C1 segment of cervical spinal cord (tissue), 14 donors: ENCODE measurements at places on chromosomes 1 and 21.

DNA sequence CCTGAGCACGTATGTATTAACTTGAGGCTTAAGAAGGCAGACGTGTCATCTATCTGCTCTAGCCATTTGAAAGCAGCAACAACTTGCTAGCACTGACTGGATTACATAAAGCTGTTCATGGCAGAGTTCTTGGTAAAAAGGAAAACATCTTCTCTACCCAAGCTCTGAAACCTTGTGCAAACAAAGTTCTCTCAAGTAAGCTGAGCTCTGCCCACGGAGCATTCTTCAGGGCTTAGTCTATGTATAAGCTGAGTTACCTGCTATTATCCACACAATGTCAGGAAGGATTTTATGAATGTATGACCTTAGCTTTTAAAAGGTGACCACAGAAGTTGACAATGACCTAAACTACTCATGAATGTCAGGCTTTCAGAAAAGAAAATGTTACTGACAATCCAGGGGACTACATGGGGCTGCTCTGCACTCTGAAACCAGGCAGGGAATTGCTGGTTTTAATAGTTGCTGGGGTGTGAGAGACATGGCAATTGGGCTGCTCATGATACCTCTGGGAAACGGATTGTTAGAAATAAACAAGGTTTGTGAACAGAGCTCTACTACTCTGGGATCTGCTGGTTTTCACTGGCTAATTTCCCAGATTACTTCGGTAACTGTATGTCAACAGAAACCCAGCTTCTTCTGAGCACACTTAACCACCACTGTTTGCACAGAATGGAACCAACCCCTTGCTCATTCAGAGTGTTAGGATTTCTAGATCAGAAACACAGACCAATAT, 29.6 kb upstream of the CCN1 start:
- no peak for DNase-seq

DNA sequence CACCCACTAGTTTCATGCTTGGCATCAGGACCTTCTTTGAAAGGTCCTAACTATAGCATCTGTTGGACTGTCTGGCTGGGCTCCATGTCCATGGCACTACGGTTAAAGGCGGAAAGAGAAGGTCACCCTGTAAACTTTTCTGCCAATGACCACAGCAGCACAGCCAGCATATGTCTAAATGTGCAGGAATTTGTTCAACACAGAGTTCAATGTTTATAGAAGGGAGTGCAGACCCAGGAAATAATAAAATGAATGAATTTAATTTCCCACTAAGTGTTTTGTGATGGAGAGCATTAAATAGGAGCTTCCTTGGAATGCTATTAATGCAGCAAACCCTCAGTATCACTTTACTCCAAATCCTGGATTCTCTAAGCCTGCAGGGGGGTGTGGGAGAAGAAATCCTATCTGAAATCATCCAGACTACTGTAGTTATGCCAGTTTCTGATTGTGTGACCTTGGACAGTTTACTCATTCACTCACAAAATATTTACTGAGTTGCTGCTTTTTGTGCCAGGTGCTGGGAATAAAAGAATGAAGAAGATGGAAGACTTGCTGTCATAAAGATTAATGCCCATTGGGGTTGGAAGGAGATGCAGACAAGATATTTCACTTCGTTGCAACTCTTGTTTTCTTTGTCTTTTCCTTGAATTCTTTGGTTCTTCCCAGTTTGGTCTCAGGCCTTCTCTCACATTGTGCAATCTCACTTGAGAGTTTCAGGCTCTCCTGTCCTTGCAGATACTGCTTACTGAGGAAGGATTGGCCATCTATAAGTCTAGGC, 195.0 kb downstream of the ROR1 start:
- DNase-seq: no peak

GRCh38 chr1:203630697-203631096, 4.1 kb downstream of the ATP2B4 start:
- DNase-seq: no peak

DNA sequence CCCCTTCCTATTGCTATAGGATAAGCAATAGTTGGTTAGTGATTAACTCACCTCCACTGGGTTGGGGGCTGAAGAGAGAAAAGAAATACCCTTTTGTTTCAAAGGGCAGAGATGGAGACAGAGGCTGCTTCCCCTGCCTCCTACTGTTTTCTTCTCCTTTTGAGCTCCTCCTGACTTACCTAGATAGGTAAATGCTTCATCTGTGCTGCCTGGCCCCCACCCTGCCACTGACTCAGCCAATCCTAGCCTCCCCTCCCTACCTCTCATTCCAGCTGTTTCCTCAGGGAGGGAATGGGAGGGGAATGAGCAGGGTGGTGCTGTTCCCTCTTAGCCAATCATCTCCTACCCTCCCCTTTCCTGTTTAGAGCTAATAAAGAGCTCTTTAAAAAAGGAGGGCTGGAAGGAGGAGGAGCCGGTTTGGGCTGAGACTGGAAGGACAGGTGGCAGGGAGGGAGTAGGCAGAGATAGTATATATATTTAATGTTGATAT, at the start of gene C1orf116:
C1orf116 (minus strand) TSS at position 229 of the 490 bp plus-strand sequence. CDS start 5,158 bp downstream, outside the sequence.
- DNase-seq: no peak

DNA sequence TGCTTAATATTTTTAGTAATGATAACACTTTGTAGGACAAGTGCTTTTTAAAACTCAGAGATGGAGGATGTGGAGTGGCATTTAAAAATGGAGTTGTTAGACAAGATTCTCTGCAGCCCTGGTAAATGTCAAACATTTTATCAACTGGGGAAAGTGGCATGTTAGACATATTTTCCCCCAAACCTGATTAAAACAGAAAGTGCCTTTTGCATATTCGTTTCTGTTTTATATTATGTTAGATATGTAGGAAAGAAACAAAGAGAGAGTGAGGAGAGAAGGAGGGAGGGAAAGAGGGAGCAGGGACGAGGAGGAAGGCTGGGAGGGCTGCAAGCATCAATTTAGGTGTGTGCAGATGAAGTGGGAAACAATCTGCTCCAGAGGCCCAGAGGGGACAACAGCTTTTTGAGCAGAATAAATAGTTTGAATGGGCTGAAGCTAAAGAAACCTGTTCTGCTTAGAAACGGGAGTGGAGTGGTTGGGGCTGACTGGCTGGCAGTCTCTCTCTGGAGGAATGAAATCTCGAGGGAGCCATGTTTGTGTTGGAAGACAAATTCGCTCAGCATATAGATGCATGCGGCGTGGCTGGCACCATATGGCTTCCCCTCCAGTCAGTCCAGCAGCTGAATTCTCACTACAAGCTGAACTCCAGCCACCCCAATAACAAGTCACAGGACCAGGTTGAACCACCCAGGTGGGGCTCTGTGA, 502.2 kb downstream of the AJAP1 start:
- no peak for DNase-seq

DNA sequence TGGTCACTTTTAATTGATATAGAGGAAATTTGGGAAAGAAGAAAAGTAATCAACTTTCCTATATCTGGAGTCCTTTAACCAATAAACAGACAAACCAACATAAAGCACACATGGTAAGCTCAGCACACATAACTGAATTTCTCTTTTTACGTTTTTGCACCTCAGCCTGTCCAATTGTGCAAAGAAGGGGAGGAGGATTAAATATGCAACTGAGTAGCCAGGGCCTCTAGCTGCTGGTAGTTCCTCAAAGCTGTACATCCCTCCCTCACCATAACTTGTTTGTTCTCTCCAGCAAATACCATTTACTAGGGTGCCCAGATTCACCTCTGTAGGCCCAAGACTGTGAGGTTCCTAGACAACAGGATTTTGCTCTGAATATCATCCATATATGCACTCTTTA, 25.4 kb downstream of the ST6GALNAC5 start:
- no peak for DNase-seq

DNA sequence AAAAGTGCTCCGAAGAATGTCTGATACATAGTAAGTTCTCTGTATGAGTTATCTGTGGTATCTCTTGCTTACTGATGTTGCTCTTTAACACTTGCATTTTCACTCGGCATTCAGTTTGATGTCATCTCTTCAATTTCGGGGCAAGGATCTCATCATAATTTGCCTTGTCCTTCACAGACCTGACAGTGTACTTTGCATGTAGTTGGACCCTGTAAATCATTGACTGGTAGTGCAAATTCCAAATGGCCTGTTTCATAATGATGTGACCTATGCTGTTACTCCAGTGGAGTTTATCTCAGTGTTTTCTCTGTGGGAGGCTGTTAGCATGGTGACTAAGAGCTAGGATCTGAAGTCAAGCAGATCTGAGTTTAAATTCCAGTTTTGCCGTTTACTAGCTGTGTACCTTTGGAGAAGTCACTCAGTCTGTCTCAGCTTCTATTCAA, 34.2 kb upstream of the ABCD3 start:
- no peak for DNase-seq

- DNase-seq: no peak
Measured at GRCh38 chr1:233361876-233362275, 34.4 kb downstream of the MAP3K21 start.

GRCh38 chr1:220732621-220733020, 15.5 kb upstream of the MTARC2 start:
- no peak for DNase-seq

DNA sequence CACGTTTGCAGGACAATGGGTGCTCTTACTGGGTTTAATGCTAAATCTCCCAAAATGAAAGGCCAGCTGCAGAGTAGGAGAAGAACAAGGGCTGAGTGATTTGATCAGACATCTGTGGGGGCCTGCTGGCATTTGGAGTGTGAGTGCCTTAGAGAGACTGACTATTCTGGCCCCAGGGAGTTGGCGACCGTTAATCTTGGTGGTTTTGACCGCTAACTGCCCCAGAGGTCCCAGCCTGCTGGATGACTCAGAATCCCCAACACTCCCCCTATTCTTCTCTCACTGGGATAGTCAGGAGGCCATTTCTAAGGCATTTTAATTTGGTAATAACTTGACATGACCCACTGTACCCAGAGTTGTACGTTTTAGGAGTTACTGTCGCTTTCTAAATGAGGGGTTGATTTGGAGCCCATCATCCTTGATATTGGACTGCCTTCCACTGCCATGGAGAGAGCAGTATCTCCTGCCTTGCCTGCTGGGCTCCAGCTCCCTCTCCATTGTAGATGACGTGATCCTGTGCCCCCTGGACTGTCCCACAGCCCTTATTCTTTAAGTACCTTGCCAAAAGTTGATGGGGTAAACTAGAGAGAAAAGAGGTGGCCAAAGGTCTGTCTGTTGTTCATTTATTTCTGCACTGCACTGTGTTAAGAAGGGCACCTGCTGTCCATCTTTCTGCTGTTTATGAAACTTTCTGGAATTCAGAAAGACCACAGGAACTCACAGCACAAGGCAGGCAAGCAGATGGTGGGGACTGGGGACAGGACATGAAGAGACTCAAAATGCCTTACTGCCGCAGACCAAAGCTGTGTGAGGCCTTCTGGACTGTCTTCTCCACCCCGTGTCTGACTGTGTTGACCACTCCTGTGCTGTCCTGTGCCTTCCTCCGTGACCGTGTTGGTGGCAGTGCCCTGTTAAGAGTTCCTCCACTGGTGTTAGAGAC, 98.2 kb upstream of the ARTN start:
- no peak for DNase-seq

DNA sequence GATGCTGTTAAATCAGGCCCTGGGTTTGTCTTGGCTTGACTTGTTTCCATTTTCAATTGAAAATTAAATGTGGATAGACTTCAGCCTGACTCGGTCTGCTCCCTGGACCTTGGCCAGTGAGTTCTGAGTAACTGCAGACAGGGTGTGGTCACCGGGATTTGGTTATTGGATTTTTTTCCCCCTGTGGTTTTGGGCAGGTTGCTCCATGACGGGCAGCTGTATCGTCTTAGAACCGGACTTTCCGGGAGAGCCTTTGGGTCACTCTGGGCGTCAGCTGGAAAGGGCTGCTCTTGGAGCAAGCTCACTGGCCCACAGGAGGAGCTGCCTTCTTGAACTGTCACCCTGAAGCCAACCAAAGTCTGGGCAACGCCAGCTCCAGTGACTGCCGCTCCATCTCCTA, 75.0 kb downstream of the CLIC6 start:
- no peak for DNase-seq

DNA sequence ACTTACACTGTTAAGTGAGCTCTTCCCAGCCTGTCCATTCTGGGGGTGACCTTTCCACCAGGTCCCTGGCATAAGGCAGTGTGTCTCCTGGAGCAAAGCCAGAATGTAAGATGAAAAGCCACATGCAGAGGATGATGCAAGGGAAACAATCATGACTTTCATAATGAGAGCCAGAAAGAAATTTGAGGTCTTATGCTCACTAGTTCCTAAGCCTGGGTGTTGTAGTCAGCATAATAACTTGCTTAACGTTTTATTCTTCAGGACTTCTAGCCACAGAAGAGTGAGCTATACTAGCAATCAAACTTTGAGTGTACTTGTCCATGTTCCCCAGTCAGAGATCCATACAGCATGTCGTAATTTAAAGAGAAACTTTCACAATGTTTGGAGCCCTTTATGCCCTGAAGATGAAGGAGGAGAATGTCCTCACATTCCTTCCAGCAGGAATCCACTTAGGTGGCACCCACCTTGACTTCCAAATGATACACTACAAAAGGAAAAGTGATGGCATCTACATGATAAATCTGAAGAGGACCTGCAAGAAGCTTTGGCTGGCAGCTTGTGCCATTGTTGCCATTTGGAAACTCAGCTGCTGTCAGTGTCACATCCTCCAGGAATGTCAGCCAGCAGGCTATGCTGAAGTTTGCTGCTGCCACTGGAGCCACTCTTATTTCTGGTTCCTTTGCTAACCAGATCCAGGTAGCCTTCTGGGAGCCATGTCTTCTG, 60.5 kb upstream of the FOXD3 start:
- DNase-seq: no peak

GRCh38 chr1:230286890-230287269, 139.3 kb downstream of the PGBD5 start:
- DNase-seq: no peak

DNA sequence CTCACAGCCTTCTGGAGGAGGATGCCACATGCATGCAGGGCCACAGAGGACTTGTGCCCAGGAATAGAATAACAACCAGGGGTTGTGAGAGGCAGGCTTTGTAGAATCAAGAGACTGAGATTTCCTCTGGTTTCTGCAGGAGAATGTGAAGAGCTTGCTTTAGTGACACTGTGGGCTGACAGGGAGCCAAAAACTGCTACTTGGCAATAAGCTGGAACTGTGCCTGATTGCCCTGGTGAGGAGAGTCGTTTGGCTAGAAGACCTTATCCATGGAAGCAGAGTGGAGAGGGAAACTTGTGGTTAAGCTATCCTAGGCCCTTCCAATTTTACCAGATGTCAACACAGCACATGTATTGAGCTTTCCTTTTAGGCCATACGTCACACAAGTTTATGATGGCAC, 902.1 kb downstream of the MRPL39 start:
- DNase-seq: no peak

DNA sequence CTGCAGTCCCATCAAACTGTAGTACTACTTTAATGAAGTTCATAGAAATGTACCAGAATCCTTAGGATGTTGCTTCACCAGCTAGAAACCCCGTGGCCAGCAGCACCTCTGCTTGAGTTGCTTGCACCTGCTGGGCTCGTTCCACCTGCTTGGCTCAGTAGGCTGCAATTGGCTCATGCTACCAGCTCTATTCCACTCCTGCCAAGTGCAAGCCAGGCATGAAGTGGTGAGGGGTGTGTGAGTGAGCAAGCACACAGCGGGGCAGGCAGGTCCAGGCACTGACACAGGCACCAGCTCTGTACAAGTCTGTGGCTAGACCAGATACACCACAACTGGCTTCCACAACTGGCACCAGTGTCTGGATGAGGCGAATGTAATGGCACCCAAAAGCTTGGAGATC, 209.9 kb downstream of the AMY1C start:
- DNase-seq: no peak
